ENCODE measurements at places on chromosomes 3 and 15.

DNA sequence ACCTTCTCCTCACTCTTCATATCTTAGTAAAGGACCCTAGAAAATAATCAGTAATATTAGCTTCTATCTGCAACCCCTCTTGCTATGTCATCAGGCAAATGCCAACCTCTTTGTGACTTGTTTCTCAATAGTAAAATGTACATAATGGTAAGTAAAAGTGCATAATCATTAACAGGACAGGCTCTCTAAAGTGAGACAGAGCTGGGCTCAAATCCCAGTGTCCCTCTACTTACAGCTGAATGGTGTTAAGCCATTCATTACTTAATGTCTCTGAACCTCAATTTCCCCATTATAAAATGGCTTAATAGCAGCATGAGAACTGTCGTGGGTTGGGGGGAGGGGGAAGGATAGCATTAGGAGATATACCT lies 62.6 kb upstream of the ATP11B start:
- no peak for DNase-seq

GRCh38 chr15:93168910-93169309 lies 79.9 kb upstream of the RGMA start:
- DNase-seq, result no peak

DNA sequence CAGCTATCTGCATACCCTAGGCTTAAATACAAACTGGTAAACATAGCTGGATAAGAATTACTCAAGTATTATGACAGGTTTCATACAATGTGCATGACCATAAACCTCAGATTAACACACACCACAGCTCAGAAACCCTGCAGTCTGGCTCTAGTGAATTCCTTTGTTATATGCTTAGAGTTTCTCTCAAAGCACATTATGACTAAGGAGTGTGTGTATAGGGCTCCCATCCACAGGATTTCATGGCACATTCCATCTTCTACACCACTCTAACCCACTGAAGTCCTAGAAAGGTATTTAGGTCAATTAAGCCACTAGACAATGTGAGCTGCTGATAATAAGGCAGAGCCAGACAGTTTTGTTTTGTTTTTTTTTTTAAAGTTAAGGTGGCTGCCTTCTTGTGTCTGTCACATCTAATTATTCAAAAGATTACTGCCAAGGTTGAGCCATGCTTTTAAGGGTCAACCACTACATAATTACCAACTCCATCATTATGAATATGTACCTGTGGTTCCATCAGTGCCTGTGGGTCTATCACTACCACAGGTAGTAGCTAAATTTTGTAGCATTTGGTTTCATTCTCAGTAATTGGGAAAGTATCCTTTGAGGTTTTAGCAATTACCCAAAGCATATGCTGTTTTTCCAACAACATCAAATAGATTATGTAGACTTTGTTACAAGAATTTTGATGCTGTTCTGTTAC lies 107.0 kb downstream of the ALCAM start:
- no peak for DNase-seq

DNA sequence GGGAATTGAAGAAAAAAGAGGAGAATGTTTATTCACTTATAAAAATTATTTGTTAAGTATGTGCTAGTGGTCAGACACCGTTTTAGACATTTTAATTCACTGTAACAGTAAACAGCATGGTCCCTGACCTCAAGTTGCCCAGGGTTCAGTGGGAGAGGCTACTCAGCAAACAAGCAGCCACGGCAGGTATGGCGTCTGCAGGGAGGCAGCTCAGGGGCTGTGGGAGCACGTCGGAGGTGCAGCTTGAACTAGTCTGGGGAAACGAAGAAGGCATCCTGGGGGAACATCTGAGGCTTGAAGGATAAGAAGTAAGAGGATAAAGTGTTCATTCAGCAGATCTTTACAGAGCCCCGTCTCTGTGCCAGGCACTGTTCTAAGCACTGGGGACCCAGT lies 66.0 kb downstream of the CRTC3 start:
- no peak for DNase-seq

DNA sequence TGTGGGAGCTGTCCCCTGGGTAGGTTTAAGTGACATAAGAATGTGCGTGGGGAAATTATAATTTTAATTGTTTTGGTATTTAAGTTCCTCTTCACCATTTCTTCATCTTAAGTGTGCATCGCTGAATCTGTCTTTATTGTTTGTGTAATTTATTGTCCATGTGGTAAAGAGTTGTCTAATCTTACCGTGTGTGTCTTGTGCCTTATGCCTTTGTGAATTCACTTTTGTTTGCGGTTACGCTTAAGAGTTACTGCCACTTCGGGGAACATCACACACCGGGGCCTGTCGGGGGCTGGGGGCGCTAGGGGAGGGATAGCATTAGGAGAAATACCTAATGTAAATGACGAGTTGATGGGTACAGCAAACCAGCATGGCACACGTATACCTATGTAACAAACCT lies 767 bp downstream of the WDR48 start:
- DNase-seq, result no peak

- no peak for DNase-seq
Measured at GRCh38 chr3:69020424-69020823, 6.9 kb upstream of the EOGT start.

DNA sequence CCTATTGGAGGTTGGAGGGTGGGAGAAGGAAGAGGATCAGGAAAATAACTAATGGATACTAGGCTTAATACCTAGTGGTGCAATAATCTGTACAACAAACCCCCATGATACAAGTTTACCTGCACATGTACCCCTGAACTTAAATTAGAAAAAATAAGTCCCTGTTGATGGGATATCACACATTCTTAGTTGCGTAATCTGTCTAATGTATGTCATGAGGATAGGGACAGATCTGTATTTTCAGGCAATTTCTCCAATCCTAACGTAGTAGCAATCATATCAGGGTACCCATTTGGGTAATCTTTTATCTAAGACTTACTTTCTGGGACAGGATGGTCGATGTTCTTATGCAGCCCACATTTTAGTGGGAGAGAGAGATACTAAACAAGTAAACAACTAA lies 239.1 kb upstream of the AZI2 start:
- no peak for DNase-seq

DNA sequence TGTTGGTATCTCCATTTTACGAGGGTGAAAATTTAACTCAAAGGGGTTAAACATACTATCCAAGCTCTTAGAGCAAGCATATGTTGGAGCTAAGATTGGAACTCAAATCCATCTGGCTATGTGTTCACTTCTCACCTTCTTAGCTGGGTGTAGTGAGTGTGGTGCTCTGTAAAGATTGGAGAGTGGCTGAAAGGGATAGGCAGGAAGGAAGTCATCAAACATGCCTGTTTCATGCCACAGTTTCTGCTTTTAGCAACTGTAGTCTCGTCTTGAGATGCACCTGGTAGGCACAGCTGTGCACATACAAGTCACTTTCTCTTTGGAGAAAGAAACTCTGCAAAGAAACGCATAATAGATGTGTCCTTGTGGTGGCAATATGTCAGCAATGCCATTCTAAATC lies 189.1 kb upstream of the MDFIC2 start:
- no peak for DNase-seq

DNA sequence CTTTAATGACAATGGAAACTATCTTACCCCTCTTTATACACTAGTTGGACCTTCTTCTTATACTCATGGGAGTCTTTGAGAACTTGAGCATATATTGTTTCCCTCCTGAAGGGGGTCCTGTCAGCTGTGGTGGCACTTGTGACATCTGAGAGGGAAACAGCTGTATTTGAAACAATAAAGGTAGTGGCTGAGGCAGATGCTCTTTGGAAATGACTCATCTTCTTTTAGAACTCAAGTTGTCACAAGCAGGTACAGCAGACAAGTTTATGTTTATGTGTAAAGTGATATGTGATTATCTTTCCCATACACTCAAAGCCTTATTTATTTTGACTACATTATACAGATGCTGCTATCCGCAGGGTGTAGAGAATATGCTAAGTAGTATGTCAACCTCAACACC lies 220.0 kb upstream of the GRM7 start:
- no peak for DNase-seq

GRCh38 chr3:53196575-53197407 lies 35.8 kb downstream of the PRKCD start:
- peak; percentile 53 for DNase-seq

DNA sequence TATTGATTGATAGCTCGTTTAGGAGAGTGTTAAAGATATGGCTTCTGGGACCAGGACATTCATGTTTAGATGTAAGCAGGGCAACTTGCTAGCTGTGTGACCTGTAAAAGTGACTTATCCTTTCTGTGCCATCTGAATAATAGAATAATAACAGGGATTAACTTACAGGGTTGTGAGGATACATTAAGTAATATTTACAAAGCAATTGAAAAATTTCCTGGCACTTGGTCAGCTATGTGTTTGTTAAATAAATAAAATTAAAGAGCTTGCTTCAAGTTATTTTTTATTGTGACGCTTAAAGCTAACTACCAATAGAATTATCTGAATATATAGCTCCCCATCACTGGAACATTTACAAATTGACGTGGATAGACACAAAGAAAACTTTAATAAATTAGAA lies 287.9 kb upstream of the CDIN1 start:
- DNase-seq, result no peak

- DNase-seq, result peak; percentile 13
Measured at GRCh38 chr3:30475038-30475808, 131.2 kb upstream of the TGFBR2 start.

GRCh38 chr15:36109943-36110658 lies 469.3 kb upstream of the CDIN1 start:
- DNase-seq, result no peak

DNA sequence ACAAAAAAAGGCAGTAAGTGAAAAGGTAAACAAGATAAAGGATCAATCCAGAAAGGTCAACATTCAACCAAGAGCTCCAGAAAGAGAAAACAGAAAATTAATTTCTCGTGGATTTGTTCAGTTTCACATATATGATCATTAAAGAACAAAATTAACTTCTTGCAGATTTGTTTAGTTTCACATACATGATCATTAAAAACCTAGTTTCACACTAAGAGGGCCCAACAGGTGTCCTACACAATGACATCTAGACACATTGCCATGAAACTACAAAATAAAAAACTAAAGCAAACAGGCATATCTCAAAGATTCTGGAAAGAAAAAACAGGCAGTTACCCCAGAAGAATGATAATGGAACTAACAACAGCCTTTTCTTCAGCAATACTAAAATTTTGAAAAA lies 22.1 kb downstream of the PHC3 start:
- DNase-seq, result no peak

- DNase-seq, result peak; percentile 46
Measured at GRCh38 chr3:73086071-73086494, 24.6 kb downstream of the EBLN2 start.

DNA sequence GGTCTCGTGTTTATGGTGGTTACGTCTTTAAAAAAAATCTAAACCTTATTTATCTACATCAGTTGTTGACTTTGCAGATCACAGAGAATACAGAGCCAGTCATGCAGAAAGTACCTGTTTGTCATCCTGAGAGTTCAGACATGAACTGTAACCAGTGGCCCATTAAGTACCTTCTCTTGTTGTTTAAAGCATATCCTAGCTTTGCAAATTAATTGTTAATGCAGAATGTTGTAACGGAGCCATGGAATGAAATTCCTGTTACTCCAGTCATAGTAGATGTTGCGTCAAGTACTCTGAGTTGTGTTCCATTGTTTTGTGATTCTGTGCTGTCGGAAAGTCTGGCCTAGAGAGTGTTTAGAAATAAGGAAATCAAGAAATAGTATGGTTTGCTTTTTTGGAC lies 205.2 kb downstream of the RBMS3 start:
- DNase-seq, result no peak

DNA sequence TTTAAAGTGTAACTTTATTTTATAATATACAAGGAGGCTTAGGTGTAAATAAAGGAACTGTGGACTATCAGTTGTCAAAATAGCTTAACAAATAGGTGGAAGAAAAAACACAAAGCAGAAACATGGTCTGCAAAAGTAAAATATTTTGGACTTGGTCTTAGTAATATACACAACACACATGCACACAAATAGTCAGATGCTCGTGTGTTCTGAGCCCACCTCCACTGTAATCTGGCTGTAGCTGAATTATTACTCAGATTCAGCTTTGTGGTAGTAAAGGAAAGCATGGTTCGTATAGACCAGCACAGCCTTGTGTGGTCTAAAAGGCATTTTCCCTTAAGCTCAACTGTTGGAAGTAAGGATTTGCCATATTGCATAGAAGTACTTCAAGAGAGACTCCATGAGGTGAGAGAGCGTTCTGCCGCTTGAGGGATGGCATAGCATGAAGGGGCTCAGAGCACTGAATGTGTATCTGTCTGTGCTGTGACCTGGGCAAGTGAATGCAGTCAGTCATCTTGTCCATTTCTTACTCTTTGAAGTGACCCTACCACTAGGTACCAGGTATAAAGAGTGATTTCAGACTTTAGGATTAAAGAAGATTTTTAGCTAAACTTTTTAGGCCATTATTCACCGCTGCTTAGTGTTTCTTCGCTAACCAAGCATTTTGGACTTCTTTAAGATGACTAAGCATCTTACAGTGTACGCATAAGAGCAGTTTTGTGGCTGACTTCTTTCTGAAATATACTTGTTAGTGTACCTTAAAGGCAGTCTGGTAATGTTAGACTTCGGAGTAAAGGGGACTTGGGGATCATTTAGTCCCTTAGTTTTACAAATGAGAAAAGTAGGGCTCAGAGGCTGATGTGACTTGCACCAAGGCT lies 15.2 kb downstream of the TPM1 start:
- no peak for DNase-seq

DNA sequence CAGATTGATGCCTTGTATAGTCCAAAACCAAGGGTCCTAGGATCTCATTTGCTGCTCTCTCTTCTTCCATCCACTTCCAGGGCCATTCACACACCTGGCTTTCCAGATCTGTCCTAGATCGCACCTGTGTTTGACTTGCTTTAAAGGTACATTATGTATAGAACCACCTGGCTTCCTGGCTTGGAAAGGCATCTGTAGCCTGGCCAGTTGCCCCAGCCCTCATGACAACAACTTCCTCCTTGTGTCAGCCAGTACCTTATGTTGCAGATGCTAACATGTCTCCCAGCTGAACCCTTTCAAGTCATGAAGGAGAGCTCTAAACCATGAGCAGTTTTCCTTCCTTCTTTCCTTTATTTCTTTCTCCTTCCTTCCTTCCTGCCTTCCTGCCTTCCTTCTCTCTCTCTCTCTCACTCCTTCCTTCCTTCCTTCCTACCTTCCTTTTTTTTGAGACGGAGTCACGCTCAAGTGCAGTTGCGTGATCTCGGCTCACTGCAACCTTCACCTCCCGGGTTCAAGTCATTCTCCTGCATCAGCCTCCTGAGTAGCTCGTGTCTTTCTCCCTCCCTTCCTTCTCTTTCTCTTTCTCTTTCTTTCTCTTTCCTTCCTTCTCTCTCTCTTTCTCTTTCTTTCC lies 2.5 kb upstream of the HTR3C start:
- DNase-seq, result no peak

GRCh38 chr3:62569609-62570008 lies 196.3 kb upstream of the FEZF2 start:
- no peak for DNase-seq

GRCh38 chr3:58093574-58094195 lies 85.5 kb downstream of the FLNB start:
- no peak for DNase-seq

- no peak for DNase-seq
Measured at GRCh38 chr3:15428539-15428938, 1.1 kb downstream of the EAF1 start.

- DNase-seq, result no peak
Measured at GRCh38 chr3:43248185-43248583, 38.2 kb upstream of the SNRK start.

- no peak for DNase-seq
Measured at GRCh38 chr15:39850436-39850835, 67.8 kb upstream of the FSIP1 start.
